Colonic mucosa (tissue), 4 donors: ENCODE measurements at places on chromosomes 2 and 18. TPM values are rescaled to one million over a fixed set of nuclear protein-coding genes. Genes with fewer than 3 reads are reported as not detected.

DNA sequence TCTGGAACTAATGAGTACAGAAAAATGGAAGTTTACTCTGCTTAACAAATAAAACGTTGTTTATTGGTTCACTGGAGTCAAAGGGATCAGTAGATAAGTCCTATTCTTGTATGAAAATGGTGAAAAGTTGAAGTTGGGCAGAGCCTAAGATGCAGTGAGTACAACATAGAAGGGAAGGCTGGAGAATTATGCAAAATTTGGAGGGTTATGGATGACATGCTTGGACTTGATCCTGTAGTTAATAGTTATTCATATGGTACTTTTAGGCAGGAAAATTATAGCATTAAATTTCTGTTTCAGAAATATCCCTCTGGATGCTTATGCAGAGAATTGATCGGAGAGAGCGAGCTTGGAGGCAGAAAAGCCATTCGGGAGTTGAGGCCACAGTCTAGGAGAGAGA is 167.6 kb downstream of the KCNS3 start:
- no peaks in the 10 kb centered on the region for H3K36me3 ChIP-seq
- no peaks in the 10 kb centered on the region for H3K27me3 ChIP-seq
- no peaks in the 10 kb centered on the region for H3K4me1 ChIP-seq
- H3K4me3 ChIP-seq: no peak overlapping the region
- H3K27ac ChIP-seq: no peak overlapping the region

DNA sequence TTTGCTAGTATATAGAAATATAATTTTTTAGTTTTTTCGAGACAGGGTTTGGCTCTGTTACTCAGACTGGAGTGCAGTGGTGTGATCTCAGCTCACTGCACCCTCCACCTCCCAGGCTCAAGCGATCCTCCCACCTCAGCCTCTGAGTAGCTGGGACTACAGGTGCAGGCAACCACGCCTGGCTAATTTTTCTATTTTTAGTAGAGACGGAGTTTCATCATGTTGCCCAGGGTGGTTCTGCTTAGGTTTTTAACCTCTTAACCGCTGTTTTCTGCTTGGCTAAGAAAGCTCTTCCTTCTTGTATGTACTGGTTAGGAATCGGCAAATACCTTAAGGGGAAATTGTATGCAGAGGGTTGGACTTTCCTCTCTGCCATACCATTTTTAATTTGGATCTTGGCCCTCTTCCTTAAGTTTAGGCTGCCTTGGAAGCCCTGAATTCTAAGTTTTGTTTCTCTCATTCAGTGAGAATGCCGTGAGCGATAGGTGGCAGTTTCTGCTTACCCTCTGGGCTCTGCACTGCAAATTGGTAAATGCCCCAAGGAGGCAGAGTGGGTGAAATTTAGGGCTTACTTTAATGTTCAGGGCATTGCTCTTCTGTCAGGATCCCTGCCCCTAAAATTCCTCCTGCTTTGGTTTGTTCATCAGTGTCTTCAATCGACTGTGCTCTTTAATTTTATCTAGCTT is 32.3 kb downstream of the EML6 start:
- H3K27ac ChIP-seq: no peak overlapping the region
- no peaks in the 10 kb centered on the region for H3K4me1 ChIP-seq
- no peaks in the 10 kb centered on the region for H3K36me3 ChIP-seq
- no peaks in the 10 kb centered on the region for H3K27me3 ChIP-seq
- DNase-seq: no peak

The SPEG gene
- 6.2 TPM for total RNA-seq

The IL36RN gene
- not detected for total RNA-seq

- H3K27me3 ChIP-seq: no peaks in the 10 kb centered on the region
- DNase-seq: no peak
- H3K36me3 ChIP-seq: no peaks in the 10 kb centered on the region
- H3K4me1 ChIP-seq: no peaks in the 10 kb centered on the region
- no peak overlapping the region for H3K4me3 ChIP-seq
Observed at GRCh38 chr2:36528274-36528673, 69.7 kb downstream of the FEZ2 start.

The CABYR gene
- total RNA-seq: 1.6 TPM

The RAB6C gene
- total RNA-seq: not detected

GRCh38 chr2:96111823-96112500 is 4.4 kb downstream of the ADRA2B start:
- H3K36me3 ChIP-seq: no peaks in the 10 kb centered on the region
- no peak for DNase-seq
- H3K4me3 ChIP-seq: no peak overlapping the region
- H3K27me3 ChIP-seq: peaks cover 8% of the 10 kb centered on the region
- H3K27ac ChIP-seq: no peak overlapping the region

- no peaks in the 10 kb centered on the region for H3K27me3 ChIP-seq
- no peak for DNase-seq
- no peaks in the 10 kb centered on the region for H3K36me3 ChIP-seq
- no peaks in the 10 kb centered on the region for H3K4me1 ChIP-seq
Observed at GRCh38 chr2:207412787-207413310, 116.9 kb upstream of the CREB1 start.

The TUBB8B gene
- 0.27 TPM for total RNA-seq

The L3MBTL4 gene
- total RNA-seq: 3.8 TPM

DNA sequence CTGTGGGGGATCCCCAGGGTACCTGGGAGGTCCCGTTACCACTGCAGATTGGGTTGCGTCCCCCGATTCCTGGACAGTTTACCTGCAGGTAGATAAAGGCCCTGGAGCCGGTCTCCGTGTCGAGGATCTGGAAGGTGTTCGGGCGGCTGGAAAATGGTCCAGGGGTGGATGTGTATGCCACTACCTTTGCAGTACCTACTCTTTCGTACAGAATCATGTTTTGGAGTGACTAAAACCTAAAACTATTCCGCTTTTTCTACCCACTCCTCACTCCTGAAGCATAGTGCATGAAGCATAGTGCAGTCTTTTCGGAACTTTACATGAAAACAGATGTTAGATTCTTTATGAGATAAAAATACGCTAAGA is 418 bp downstream of the WDR75 start:
- H3K36me3 ChIP-seq: no peaks in the 10 kb centered on the region
- H3K27me3 ChIP-seq: no peaks in the 10 kb centered on the region
- H3K4me3 ChIP-seq: peak overlapping the region; percentile 88

The PARD6G gene
- 1.0 TPM for total RNA-seq

GRCh38 chr2:144942516-144943256 is 422.8 kb upstream of the ZEB2 start:
- H3K27ac ChIP-seq: peak overlapping the region; percentile 14
- H3K4me3 ChIP-seq: no peak overlapping the region
- no peak for DNase-seq
- no peaks in the 10 kb centered on the region for H3K4me1 ChIP-seq
- no peaks in the 10 kb centered on the region for H3K36me3 ChIP-seq

- no peak overlapping the region for H3K27ac ChIP-seq
- H3K4me1 ChIP-seq: no peaks in the 10 kb centered on the region
- no peaks in the 10 kb centered on the region for H3K27me3 ChIP-seq
- H3K4me3 ChIP-seq: no peak overlapping the region
Observed at GRCh38 chr2:164046040-164046439, 310.2 kb upstream of the FIGN start.

- H3K36me3 ChIP-seq: no peaks in the 10 kb centered on the region
- no peaks in the 10 kb centered on the region for H3K27me3 ChIP-seq
- no peak overlapping the region for H3K4me3 ChIP-seq
- no peaks in the 10 kb centered on the region for H3K4me1 ChIP-seq
Observed at GRCh38 chr2:49000695-49001094, 153.6 kb downstream of the FSHR start.

DNA sequence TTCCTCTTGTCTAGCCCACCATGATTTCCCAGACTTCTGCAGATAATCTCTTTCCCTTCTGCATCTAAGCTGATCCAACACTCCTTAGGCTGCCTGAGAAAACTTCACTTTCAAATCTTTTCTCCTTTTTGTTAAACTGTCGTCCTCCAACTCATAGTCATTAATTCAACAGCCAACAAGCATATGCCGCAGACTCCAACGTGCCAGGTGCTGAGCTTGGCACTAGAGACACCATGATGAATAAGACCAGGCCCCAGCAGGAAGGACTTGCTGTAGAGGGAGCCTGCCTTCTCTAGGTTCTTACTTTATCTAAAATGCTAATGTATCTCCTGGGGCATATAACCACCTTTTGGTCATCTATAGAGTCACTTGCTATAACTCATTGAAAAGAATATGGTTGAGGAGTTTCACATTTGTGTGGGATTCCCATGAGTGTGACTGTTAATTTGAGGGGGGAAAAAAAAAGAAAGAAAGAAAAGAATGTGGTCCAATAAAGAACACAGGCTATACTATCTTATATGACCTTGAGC is 51.0 kb downstream of the ANKRD44 start:
- H3K36me3 ChIP-seq: no peaks in the 10 kb centered on the region
- H3K4me1 ChIP-seq: peaks cover 3% of the 10 kb centered on the region
- DNase-seq: no peak
- no peaks in the 10 kb centered on the region for H3K27me3 ChIP-seq
- no peak overlapping the region for H3K27ac ChIP-seq

- no peaks in the 10 kb centered on the region for H3K4me1 ChIP-seq
- peak; percentile 39 for DNase-seq
- H3K27ac ChIP-seq: peak overlapping the region; percentile 34
- H3K27me3 ChIP-seq: no peaks in the 10 kb centered on the region
Observed at GRCh38 chr2:191304939-191305875, 60.0 kb downstream of the MYO1B start.

- no peak for DNase-seq
- H3K4me3 ChIP-seq: no peak overlapping the region
- no peaks in the 10 kb centered on the region for H3K4me1 ChIP-seq
- no peak overlapping the region for H3K27ac ChIP-seq
Observed at GRCh38 chr2:120261387-120262006, 8.8 kb downstream of the RALB start.

- H3K27ac ChIP-seq: no peak overlapping the region
- H3K4me3 ChIP-seq: no peak overlapping the region
- no peaks in the 10 kb centered on the region for H3K27me3 ChIP-seq
Observed at GRCh38 chr2:154527962-154528361, 170.5 kb upstream of the KCNJ3 start.

DNA sequence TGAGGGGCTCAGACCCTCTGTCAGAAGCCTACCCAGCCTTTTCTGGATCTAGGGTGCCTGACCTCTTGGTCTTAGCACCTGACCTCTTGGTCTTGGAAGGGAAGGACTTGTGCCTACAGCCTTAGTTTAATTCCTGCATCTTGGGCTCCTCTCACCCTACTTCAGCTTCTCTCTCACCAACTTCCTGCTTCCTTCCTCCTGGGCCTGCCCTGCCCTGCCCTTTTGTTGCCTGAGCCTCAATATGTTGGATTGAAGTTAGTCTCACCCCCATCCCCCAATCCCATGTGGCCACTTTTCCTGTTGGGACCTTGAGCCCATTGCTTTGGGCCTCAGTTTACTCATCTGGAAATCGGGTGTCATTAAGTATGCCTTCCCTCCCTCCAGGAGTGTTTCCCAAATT is 206.2 kb upstream of the SKOR2 start:
- H3K4me3 ChIP-seq: no peak overlapping the region
- no peak overlapping the region for H3K27ac ChIP-seq
- no peaks in the 10 kb centered on the region for H3K36me3 ChIP-seq

DNA sequence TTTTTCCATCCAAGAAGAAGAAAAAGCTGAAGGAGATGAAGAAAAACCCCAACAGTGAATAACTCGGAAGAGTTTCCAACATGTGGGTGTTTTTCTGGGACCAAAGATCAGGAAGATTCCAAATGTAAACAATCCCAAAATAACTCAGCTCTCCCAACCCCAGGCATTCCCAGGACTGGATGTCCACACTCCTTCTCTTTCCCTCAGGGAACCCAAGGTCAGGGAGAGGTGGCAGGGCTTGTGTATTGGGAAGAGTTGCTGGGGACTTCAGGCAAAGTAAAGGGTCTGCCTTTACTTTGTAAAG is 268.0 kb downstream of the DYSF start:
- H3K4me3 ChIP-seq: no peak overlapping the region
- H3K4me1 ChIP-seq: no peaks in the 10 kb centered on the region
- no peaks in the 10 kb centered on the region for H3K27me3 ChIP-seq
- DNase-seq: no peak

DNA sequence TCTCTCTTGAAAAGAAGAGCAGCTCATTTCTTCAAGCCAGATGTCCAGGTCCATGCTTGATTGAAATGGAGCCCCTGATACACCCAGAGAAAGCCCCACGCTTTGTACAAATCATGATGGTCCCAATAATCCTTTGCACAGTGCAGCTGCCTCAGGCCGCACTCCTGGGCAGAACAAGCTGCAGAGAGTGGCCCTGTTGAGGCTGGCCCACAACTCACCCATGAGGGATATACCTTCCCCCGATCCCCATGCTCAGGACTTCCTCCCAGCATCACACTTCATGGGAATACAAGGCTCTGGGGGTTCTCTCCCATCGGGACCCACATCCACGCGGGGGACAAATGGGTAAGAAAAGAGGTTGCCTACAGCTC is 181.8 kb downstream of the CTIF start:
- DNase-seq: no peak
- no peak overlapping the region for H3K4me3 ChIP-seq
- no peaks in the 10 kb centered on the region for H3K27me3 ChIP-seq
- H3K36me3 ChIP-seq: no peaks in the 10 kb centered on the region
- H3K4me1 ChIP-seq: no peaks in the 10 kb centered on the region
- H3K27ac ChIP-seq: no peak overlapping the region

DNA sequence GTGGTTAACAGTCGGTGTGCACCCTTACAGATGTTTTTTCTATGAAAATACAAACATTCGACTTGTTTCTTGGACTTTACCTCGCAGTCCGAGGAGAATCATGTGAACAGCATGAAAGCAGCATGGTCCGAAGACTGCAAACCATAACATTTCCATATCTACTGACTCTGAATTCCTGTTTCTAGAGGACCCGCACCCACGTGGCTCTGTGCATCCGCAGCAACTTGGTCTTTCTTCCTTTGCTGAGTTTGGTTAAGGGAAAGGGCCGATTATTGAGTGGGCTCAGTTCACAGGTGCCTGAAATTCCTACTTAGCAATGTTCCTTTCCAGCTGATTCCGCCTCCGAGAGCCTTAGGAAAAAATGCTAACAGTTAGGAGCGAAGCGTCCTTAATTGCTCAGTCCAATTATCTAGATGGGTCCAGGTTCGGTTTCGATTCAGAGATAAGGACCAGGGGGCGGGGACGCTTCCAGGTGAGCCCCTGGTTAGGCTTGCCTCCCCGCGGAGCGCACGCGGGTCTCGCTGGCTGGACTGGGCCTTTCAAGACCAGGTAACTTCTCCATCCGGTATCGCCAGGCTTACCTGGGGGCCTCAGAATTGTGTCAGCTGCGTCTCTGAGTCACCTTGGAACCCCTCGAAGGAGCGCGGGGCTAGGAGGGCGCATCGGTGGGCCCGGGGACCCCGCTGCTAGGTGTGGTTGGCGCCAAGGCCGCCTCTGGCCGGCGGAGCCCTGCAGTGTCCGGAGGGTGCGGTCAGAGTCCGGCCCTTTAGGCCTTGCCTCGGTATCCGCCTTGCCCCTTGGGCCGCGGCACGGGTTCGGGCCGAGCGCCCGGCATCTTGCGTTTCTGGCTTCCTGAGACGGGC is 1.1 kb upstream of the B3GNT2 start:
- H3K27me3 ChIP-seq: no peaks in the 10 kb centered on the region
- no peak overlapping the region for H3K27ac ChIP-seq
- peak overlapping the region; percentile 83 for H3K4me3 ChIP-seq
- H3K4me1 ChIP-seq: peaks cover 3% of the 10 kb centered on the region
- no peaks in the 10 kb centered on the region for H3K36me3 ChIP-seq

The TCF7L1 gene
- total RNA-seq: 0.99 TPM

The RBM44 gene
- total RNA-seq: 0.48 TPM

- peaks cover 23% of the 10 kb centered on the region for H3K4me1 ChIP-seq
- H3K27me3 ChIP-seq: no peaks in the 10 kb centered on the region
- peak overlapping the region; percentile 28 for H3K27ac ChIP-seq
- H3K4me3 ChIP-seq: no peak overlapping the region
- DNase-seq: no peak
Observed at GRCh38 chr2:65351948-65352595, 80.3 kb downstream of the SPRED2 start.
